ENCODE measurements at places on chromosomes 6 and 20.

DNA sequence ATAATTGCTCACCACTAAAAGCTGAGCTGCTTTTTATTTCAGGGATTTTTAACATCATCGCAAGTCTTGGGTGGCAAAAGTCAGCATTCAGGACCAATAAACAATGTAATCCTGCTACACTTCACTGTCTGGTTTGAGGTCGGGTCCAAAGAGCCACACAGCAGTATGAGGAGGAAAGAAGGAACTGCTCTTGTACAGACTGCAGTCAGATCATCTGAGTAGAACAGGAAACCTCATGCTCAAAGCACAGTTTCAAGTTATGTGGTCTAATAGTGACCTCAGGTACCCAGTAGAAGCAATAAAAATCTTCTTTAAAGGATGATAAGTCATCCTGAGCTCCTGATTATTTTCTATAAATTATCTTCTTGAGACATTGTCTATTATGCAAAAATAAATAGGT is 211.4 kb downstream of the FUT9 start:
- DNase-seq, result no peak

DNA sequence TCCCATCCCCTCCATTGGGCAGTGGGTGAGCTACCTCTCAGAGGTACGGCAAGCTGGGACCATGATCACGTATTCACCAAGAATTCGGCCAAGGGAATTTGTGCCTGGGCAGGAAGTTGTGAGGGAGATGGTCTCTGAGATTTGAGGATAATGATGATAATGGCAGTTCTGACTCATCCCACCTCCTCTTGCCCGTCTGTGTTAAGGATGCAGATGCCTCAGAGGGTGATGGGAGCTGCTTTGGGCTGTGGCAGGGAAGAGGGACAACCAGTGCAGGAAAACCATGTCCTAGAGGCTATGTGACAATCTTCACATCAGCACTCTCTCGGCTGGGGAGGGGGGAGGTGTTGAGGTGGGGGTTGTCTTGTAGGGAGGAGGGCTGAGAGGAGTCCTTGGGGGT is 4.3 kb downstream of the TGM6 start:
- no peak for DNase-seq

DNA sequence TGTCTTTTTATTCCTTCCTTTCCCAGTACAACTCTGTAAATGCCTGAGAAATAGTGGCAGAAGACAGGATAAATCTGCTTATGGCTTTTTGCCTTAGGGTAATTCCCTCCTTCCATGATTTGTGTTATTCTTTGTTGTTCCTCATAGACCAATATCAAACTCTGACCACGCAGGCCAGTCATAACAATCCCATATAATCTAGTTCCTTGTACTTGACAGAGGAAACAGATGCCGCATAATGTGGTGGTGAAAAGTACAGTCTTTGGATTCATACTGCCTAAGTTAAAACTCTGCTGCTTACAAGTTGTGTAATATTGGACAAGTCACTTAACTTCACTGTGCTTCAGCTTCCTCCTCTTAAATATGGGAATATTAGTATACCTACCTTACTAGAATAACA is 8.2 kb upstream of the BAG2 start:
- DNase-seq, result no peak

- no peak for DNase-seq
These were observed 1.2 kb downstream of the DDR1 start for GRCh38 chr6:30885481-30885998.

DNA sequence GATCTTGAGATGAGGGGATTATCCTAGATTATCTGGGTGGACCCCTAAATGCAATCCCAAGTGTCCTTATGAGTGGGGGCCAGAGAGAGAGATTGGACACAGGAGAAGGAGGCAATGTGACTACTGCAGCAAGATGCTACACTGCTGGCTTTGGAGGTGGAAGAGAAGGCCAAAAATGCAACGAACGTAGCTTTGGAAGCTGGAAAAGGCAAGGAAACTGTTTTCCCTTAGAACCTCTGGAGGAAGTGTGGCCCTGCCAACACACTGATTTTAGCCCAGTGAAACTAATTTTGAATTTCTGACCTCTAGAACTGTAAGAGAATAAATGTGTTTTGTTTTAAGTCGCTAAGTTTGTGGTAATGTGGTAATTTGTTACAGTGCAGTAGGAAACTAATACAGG is 15.7 kb downstream of the PPARD start:
- DNase-seq, result no peak

- no peak for DNase-seq
These were observed 760.7 kb downstream of the GRIK2 start for GRCh38 chr6:102154176-102154575.

GRCh38 chr20:6857927-6858326 is 90.4 kb downstream of the BMP2 start:
- no peak for DNase-seq

- DNase-seq, result no peak
These were observed 20.1 kb downstream of the RNASET2 start for GRCh38 chr6:166936079-166936787.

- no peak for DNase-seq
These were observed 3.0 kb downstream of the CASS4 start for GRCh38 chr20:56414842-56415765.

- DNase-seq, result no peak
These were observed 1.5 kb upstream of the PXMP4 start for GRCh38 chr20:33721391-33722140.

- DNase-seq, result no peak
These were observed 9.9 kb downstream of the ADIG start for GRCh38 chr20:38590676-38591473.

- DNase-seq, result no peak
These were observed 88.3 kb downstream of the SH3BGRL2 start for GRCh38 chr6:79719248-79719960.

GRCh38 chr20:33843854-33844253 is 32.7 kb downstream of the CHMP4B start:
- DNase-seq, result no peak

DNA sequence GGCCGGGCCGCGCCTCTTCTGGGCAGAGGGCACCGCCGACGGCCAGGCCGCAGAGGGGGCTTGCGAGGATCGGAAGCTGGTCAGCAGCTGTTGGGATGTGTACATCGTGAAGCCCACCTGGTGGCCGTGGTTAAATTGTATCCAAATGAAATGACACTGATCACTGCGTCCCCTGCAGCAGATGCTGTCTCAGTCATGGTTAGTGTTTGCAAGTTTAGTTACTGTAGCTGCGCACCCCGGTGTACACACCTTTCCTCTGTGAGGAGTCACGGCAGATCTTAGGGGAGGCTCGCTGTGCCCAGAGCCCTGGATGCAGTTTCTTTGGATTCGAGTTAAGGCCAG is 653 bp downstream of the NAA20 start:
- DNase-seq, result no peak

GRCh38 chr6:78854546-78854945 is 12.8 kb upstream of the IRAK1BP1 start:
- DNase-seq, result no peak

- peak; percentile 16 for DNase-seq
These were observed 49.9 kb upstream of the TAGAP start for GRCh38 chr6:159094444-159095252.

- no peak for DNase-seq
These were observed 122.9 kb downstream of the CLIC5 start for GRCh38 chr6:45892696-45893245.

DNA sequence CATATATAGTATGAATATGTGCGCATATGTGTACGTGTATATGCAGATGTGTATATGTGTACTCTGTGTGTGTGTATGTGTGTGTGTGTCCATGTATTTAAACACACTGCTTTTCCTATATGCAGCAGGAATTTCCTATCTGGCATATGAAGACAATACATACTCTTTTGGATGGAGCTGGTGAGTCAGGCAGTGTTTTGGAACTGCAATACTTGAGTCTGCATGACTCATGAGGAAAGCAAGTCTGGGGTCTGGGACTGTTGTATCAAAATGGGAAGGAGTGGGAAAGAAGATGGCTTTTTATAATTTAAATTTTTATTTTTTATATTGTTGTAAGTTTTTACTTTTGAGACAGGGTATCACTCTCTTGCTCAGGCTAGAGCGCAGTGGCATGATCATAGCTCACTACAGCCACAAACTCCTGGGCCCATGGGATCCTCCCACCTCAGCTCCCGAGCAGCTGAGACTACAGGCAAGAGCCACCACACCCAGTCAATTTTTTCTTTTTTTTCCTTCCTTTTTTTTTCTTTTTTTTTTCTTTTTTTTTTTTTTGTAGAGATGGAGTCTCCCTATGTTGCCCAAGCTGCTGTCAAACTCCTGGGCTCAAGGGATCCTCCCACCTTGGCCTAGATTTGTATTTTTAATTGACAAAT is 72.2 kb downstream of the ATXN1 start:
- DNase-seq, result no peak

DNA sequence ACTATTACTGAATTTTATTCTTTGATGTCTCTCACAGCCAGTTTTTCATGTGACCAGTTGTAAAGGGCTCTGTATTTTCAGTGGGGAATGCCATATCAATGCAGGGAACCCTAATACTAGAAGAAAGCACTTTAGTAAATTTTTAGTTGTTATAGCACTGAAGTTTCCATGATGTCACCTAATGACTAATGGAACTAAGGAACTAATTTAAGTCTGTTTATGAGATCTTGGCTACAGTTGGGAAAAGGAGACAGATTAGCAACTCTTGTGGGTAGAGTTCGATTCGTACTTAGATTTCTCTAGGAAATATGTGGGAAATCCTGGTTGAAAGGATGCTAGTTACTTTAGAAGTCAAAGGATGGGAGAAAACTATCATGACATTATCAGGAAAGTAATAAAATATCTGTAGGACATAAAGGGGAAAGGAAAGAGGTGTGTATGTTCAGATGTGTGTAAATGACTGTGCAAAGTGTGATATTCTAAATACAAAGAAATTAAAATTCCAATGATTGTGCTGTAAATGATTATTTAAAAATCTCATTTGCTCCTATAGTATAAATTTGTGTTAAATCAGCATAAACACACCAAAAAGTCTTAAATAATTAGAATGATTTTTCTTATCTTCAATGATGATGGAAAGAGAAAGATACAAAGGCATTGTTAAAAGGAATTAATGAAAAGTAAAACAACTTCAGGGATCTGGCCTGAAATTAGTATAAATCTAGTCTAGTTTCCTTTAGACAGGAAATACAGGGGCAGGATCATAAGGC is 103.4 kb downstream of the LRRC1 start:
- no peak for DNase-seq
